ENCODE measurements at places on chromosomes 1 and 21.

GRCh38 chr1:223198628-223198965 is 55.5 kb upstream of the TLR5 start:
- DNase-seq, result no peak

GRCh38 chr1:68178821-68179490 is 53.4 kb downstream of the WLS start:
- no peak for DNase-seq

DNA sequence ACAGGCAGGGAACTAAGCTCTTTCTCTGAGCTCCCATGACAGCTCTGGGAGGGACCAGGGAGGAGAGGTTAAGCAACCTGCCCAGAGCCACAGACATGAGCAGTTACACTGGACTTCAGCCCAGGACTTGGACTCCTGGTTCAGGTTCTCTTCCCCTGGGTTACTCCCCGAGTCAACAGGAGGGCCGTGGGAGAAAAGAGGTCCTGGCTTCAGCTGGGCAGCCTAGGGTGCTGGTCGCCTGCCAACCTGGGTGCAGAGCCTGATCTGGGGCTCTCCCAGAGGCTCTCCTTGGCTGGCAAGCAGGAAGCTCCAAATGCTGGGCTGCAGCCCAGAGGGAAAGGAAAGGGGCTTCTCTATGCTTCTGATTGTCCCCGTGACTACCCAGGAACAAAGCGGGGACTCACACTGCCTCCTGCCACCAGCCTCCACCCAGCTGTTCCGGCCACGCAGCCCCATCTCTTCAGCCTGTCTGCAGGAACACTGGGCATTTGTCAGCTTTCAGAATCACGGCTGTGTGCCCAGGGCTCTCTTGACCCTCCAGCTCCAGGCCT is 141.8 kb downstream of the HIVEP3 start:
- no peak for DNase-seq

- DNase-seq, result no peak
Measured at GRCh38 chr1:230853731-230854130, 14.6 kb downstream of the C1orf198 start.

- DNase-seq, result no peak
Measured at GRCh38 chr1:184437291-184437690, 50.5 kb downstream of the C1orf21 start.

DNA sequence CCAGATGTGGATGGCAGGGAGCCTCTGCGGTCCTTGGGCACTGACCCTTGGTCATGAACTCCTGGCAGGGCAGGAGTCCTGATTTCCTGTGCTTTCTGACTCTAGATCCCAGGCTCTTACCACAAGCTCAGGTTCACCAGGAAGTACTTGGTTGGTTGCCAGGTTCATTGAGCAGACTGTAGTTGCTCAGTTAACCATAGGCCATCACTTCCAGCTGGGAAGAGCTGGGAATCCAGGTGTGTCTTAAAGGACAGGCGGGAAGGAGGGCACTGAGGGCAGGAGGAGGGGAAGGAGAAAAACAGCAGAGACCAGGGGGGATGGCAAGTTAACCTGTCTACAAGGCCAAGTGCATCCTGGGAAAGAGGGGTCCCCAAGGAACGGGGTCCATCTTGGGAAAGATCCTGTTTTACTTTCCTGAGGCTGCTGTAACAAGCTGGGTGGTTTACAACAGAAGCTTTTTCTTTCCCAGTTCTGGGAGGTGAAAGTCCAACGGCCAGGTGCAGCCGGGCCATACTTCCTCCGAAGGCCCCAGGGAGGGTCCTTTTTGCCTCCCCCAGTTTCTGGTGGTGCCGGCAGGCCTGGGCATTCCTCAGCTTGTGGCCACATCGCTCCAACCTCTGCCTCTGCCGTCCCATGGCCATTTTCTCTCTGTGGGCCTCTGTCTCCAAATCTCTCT is 11.6 kb downstream of the KCNAB2 start:
- DNase-seq, result no peak
